CD4-positive, alpha-beta T cell treated with Interleukin-6 at 100 ng/mL for 8 hours (primary cell): ENCODE measurements at places on chromosomes 13 and 19.

GRCh38 chr13:38868399-38868798 lies 122.2 kb downstream of the STOML3 start:
- no peak for DNase-seq

DNA sequence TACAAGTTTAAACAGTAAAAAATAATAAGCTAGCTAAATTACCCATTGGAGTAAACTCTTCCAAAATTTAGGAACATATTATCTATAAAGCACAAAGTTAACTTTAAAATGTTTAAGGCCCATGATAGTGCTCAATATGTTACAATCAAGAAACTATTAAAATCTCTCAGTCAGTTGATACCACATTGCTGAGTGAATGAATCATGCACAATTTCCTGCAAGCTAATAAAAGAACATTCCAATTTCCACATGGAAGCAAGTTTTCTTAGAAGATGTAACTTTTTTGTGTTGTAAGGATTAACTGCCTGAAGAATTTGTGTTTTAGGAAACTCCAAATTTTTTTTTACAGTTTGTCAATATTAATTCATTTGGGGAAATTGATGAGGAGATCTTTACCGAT lies 666.6 kb downstream of the SLITRK1 start:
- DNase-seq = no peak

DNA sequence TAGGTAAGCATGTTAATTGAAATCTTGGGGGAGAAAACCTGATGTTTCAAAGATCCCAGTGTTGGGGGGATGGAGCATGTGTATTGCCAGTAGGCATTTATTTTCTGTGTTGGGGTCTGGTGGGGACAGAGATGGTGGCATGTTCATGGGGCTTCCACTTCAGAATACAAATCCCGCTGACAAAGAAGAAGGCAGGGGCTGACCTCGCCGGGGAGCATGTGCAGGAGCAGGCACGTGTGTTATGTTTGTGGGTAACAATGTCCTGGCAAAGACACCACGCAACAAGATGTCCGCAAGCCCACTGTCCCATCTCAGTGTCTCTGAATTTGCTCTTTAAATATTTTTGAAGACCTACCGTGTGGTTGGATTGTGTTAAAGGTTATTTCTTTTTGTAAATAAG lies 164.5 kb downstream of the TEX29 start:
- DNase-seq = no peak

DNA sequence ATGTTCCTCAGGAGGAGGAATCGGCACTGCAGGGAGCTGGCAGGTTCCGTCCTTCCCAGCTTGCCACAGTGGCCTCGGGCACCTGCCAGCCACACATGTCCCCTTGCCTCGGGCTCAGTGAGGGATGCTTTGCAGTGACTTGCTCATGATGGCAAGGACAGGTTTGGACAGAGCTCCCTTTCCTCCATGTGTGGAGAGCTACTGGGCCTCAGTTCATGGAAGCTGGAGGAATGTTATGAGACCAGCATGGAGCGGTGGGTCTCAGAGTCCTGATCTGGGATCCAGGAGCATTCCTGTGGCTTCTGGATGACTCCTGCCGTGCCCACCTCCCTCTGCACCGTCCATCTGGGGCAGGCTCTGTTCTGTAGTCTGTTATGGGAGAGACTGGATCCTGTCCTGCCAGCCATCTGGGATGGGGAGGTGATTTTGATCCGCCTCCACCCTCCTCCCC lies 59.2 kb downstream of the SIPA1L3 start:
- DNase-seq = no peak

DNA sequence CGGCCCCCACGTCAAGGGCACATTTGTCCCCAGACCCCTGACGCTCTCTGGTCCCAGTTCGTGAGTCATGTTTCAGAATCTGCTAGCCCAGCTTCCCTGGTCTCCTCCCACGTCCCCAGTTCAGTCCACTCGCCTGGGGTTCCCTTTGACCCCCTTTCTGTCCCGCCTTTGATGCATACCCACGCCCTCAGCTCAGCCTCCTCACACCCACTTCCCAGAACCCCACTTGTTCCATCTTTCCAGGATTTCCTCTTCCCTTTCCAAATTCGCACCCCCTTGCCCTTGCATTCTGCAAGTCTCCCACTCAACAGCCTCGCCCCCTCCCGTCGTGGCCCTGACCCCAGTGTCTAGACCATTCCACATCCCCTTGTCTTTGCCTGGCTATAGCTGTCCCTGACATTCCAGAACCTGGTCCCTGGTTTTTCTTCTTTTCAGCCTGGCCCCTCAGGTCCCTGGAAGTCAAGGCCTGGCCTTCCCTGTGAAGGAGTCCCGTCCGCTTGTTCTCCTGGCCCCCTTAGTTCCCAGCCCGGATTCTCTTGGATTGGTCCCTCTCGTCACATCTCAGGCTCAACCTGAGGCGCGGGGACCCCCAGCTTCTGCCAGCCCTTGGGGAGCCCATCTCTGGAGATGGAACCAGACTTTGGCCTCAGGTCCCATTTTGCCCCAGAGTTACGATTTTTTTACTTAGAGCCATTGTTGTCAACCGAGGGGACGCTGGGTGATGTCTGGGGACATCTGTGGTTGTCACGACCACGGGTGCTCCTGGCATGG lies 1.3 kb downstream of the NCLN start:
- DNase-seq = no peak

GRCh38 chr13:98619556-98619955 lies 42.6 kb upstream of the STK24 start:
- DNase-seq = no peak

- no peak for DNase-seq
Measured at GRCh38 chr19:29745253-29745652, 30.2 kb upstream of the C19orf12 start.

DNA sequence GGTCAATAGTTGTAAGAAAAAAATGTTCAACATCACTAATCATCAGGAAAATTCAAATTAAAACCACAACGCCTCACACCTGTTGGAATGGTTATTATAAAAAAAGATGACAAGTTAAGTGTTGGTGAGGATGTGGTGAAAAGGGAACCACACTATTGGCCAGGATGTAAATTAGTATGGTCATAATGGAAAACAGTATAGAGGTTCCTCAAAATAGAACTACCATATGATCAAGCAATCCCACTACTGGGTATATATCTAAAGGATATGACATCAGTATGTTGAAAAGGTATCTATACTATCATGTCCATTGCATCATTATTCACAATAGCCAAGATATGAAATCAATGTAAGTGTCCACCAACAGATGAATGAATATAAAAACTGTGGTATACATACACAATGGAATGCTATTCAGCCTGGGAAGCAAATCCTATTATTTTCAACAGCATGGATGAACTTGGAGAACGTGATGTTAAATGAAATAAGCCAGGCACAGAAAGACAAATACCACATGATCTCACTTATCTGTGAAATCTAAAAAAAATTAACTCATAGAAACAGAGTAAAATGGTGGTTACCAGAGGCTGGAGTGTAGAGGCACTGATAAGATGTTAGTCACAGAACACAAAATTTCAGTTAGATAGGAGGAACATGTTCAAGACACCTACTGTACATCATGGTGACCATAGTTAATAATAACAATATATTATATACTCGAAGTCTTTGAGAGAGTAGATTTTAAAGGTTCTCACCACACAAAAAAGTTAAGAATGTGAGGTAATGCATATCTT lies 56.6 kb downstream of the TBC1D4 start:
- no peak for DNase-seq

DNA sequence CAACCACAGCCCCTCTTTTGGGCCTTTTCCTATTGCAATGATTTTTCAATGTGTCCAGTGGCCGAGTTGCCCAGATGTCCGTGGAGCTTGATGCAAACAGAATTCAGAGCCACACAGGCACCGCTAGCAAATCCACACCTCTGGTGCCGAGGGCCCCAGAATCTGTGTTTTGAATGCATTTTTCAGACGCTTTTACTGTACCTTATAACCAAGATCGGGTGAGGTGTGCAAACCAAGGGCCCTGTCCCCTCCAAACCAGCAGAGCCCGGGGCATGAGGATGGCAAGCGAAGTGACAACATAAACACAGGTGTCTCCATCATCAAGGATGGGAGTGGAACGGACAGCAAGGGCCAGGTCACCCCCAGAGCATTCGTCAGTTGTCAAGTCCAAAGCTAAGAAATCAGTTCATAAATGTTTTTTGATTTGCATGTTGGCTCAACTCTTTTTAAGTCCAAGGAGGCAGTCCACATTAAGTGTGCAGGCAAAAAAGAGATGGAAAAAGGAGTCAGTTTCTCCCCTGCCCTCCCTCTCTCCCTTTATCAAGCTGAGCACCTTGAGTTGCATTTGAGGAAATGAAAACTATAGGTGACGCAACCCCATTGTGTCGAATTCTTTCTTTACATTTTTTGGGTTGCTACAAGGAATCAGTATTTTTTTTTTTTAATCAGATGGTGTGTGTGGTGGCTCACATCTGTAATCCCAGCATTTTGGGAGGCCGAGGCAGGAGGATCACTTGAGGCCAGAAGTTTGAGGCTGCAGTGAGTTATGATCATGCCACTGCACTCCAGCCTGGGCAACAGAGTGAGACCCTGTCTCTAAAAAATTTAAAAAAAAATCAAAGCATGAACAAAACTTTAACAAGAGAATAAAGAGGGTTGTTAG lies 2.9 kb downstream of the CCDC8 start:
- DNase-seq = no peak

- no peak for DNase-seq
Measured at GRCh38 chr13:98200211-98200878, 23.3 kb upstream of the RNF113B start.

GRCh38 chr13:25493931-25494640 lies 122.3 kb downstream of the ATP8A2 start:
- DNase-seq = no peak

- no peak for DNase-seq
Measured at GRCh38 chr13:97884707-97885468, 68.6 kb upstream of the IPO5 start.

DNA sequence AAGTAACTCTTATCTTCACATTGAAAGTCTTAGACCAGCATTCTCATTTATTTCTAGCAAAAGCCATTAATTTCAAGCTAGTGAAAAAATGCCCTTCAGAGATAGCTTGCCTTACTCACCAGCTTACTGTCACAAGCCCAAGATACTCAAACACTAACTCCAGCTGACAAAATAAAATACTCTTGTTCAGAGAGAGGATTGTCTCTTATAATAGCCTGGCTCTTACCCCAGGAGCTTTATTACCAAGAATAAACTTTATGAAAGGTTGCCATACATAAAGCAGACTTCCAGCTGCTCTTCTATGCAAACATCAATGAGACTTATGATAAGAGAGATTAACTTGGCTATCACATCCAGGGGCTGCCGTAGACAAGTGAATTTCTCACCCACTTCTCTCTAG lies 53.6 kb downstream of the XPO4 start:
- DNase-seq = no peak

GRCh38 chr19:36775768-36776167 lies 3.2 kb upstream of the ZNF850 start:
- no peak for DNase-seq

- DNase-seq = no peak
Measured at GRCh38 chr13:73069206-73069805, 10.5 kb downstream of the KLF5 start.
